Retina (tissue), 1 donor: ENCODE measurements at places on chromosomes 2 and 18.

DNA sequence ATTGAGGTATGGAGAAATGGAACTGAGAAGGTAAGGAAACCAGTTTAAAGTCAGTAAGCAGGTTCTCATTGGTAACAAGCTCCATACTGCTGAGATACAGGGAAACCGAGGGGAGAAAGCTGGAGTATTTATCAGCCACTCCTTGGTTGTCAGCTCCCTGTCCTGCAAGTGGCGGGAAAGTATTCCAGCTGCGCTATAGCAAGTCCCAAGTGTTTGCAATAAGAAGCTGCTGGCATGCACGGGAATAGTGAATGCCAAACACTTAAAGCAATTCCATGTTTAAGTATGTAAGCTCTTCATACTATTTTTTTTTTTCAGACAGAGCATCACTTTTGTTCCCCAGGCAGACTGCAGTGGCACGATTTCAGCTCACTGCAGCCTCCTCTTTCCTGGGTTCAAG, 1601.1 kb downstream of the SUCLG1 start:
- DNase-seq = no peak

DNA sequence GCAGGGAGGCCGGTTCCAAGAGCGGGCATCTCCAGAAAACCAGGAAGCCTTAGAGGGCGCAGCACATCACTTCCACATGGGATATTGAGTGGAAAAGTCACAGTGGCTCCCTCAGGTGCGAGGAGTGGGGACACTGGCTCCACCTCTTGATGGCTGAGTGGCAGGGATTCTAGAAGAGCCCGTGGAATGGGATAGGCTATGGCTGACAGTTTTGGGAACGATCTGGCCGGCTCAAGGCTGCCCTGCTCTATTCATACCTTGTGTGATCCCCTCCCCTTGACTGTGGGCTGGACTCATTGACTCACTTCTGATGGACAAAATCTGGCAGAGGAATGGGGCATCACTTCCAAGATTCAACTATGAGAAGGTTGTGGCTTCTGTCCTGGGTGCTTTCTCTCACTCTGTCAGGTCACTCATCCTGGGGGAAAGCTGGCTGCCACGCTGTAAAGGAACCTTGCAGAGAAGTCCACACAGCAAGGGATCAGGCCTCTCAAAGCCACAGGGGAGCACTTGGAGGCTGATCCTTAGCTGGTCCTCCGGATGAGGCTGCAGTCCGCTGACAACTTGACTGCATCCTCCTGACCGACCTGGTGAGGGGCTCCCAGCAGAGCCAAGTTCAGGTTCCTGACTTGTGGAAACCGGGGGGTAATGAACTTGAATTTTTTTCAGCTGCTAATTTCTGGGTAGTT, 46.7 kb upstream of the HS6ST1 start:
- DNase-seq = no peak

DNA sequence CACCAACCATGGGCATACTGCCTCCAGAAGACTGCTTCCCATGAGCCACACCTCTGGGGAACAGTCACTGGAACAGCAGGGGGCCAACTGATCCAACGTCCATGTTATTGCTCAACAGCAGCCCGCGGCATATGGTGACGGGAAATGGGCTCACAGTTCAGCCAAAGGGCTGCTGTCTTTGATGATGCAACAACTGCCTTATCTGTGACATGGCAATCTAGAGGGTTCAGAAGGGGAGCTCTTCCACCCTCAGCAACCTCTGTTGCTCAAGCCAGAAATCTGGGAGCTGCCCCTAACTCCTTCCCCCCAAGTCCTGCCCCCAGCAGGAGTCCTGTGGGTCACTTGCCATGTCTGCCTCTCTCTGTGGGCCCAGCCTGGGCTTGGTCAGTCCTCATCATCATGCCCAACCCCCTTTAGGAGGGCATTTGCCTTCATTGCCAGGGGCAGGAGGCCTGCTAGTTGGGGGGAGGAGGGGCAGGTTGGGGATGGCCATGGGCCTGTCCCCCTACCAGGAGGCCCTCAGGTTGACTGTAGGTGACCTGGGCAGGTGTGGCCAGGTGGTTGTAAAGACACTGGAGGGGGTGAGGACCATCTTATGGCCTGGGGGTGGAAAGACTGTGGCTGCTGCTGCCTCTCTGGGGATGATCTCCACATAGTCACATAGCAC, 212.9 kb downstream of the CYP26B1 start:
- no peak for DNase-seq

GRCh38 chr2:26720322-26721114, 28.0 kb downstream of the KCNK3 start:
- peak; percentile 36 for DNase-seq

- no peak for DNase-seq
Measured at GRCh38 chr2:146457221-146457620, 1387.6 kb upstream of the ACVR2A start.

GRCh38 chr2:45046786-45047185, 37.5 kb upstream of the SIX2 start:
- no peak for DNase-seq

DNA sequence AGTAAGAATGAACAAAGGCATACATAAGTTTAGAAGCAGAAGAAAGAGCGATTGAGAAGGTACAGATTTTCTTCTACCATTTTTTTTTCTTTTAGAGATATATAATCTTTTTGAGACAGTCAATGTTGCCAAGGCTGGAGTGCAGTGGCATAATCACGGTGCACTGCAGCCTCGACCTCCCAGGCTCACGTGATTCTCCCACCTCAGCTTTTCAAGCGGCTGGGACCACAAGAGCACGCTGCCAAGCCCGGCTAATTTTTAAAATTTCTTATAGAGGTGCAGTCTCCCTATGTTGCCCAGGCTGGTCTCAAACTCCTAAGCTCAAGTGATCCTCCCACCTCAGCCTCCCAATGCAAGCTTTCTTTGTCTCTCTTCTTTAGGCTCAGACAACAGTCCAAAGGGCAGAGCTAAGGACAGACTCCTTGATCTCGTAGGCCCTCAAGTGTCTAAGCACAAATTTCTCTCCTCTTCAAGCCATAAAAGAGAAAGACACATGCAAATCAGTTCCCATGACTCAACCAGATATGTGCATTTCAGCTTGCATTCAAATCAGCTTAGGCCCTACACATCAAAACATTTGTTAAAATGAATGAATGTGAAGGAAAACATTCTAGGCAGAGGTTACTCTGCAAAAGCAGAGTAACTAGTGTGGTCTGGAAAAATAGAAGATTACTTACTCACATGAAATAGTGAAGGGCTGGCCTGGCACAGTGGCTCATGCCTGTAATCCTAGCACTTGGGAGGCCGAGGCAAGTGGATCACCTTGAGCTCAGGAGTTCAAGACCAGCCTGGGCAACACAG, 18.0 kb downstream of the ITSN2 start:
- no peak for DNase-seq

DNA sequence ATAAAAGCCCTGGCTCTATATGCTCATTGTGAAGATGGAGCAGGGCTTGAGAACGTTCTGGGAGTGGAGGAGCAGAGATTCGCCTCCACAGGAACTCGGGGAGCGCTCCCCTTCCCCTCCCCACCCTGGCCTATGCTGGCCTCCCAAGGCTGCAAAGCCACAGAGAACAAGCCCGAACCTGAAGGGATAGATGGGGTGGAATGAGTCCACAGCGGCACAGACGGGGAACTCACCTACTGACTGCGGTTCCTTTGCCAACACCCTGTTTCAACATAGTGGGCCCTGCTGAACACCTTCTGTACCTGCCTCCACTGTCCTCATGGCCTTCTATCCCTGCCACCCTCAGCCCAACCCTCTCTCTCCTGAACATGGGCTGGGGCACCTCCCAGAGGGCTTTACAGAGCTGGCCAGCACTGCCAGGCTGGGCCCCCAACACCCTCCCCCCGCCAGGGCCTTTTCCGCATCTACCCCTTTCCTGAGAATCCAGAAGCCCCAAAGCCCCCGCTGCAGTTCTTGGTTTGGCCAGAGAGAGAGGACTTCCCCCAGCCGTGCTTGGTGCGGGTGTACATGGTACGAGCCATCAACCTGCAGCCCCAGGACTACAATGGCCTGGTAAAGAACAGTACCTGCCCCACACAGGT, 41.5 kb downstream of the LMAN2L start:
- no peak for DNase-seq

GRCh38 chr2:16239296-16239850, 299.0 kb downstream of the MYCN start:
- no peak for DNase-seq

DNA sequence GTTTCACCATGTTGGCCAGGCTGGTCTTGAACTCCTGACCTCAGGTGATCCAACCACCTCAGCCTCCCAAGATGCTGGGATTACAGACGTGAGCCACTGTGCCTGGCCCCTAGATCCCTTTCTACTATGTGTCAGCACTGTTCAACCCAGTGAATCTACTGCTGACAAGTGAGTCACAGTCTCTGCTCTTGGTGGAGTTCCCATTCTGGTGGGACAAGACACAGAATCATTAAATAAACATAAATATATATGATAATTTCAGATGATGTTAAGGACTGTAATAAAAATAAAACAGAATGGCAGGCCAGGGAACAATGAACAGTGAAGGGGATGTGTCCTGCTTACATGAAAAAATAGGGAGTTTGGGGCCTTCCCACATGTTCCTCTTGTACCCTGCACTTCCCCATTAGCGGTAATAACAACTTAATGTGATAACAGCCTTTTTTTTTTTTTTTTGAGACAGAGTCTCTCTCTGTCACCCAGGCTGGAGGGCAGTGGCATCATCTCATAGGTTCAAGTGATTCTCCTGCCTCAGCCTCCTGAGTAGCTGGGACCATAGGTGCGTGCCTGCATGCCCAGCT, 112.2 kb downstream of the CPO start:
- DNase-seq = no peak

GRCh38 chr2:34188464-34189303, 589.6 kb upstream of the FAM98A start:
- DNase-seq = no peak

GRCh38 chr2:202171241-202171825, 67.1 kb downstream of the SUMO1 start:
- peak; percentile 84 for DNase-seq

DNA sequence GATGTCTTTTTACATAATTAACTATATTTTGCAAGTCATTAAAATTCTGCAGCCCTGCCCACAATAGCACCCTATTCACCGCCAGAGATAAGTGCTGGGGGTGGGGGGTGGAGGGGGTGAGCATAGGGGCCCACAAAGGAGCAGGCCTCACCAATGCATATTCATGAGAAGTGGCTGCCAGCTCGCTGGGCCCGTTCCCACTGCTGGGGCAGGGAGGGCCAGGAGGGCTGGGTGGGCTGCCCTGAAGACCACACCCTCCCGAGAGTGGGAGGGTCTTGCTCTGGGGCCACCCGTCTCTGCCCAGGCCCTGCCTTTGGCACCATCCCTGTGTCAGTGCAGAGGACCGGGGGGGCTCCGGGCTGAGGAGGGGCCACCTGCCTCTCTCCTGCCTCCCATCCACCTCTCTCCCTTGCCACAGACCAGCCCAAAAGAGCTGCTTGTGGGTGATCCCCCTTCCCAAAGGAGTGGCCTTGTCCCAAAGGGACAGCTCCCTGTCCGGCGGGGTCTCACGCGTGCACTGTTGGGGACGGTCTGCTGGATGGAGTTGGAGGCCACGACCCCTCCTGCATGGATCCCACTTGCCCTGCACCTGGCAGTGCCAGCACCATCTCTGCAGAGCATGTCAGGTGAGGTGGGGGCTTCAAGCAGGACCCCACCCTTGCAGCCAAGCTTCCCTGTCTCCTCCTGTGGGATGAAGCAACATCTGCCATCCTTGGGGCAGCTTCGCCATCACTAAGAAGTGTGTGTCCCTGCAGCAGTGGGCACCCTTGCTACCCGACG, 138.8 kb upstream of the GPC1 start:
- DNase-seq = no peak

GRCh38 chr18:74420926-74421325, 36.2 kb downstream of the DIPK1C start:
- DNase-seq = no peak

- DNase-seq = no peak
Measured at GRCh38 chr2:136653861-136654260, 111.5 kb upstream of the THSD7B start.

- DNase-seq = no peak
Measured at GRCh38 chr2:103656558-103656957, 894.7 kb downstream of the TMEM182 start.

DNA sequence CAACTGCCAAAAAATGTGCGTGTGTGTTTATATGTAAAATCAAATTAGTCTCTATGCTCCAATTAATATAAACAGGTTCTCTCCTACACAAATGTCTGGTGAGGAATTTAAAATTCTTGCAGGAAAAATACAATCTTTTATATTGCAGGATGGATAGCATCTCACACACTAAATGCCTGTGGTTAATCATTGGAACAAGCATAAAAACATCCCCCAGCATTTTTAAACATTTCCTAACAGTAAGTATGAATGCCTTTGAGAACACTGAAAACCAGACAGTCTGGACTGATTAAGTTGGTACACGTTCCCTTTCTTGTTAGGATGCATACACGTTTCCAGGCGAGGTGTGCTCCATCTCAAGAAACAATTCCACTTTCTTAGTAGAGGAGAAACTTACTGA, 29.9 kb upstream of the PDE1A start:
- no peak for DNase-seq

DNA sequence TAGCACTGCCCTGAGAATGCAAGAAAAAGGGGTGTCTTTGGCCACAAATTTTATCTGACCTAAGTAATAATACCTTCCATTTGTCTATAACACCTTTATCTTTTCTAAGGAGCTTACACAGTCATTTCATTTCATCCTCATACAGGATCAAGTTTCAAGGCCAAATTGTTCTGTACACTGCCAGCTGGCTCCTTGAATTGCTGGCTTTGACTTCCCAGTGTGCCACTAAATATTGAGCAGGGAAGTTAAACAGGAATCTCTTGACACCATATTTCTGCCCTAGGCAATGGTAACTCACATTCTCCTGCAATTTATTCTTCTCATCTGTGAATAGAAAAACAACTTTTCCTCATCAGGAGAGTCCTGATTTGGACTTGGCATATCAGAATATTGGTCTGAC, 195.1 kb upstream of the LRP1B start:
- no peak for DNase-seq

- DNase-seq = no peak
Measured at GRCh38 chr2:98912221-98912851, 23.7 kb downstream of the CRACDL start.

- no peak for DNase-seq
Measured at GRCh38 chr2:26514045-26514444, 36.1 kb upstream of the OTOF start.

DNA sequence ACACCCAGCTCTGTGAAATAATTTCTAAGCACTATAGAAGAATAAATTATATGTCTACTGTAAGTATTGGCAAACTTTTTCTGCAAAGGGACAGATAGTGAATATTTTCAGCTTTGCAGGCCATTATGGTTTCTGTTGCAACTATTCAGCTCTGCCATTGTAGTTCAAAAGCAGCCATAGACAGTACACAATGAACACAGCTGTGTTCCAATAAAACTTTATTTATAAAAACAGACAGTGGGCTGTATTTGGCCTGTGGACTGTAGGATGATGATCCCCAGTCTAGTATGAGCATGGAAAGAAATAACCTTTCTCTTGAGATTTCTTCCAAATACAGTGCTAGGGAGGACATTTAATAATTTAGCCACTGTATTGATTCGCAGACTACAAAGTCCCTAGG, 35.2 kb upstream of the THOC1 start:
- DNase-seq = no peak

- DNase-seq = no peak
Measured at GRCh38 chr18:39421276-39421675, 1855.7 kb upstream of the CELF4 start.
